ENCODE measurements at places on chromosomes 12 and 14.

GRCh38 chr12:32559434-32559833 lies 119.7 kb upstream of the DNM1L start:
- DNase-seq = no peak

DNA sequence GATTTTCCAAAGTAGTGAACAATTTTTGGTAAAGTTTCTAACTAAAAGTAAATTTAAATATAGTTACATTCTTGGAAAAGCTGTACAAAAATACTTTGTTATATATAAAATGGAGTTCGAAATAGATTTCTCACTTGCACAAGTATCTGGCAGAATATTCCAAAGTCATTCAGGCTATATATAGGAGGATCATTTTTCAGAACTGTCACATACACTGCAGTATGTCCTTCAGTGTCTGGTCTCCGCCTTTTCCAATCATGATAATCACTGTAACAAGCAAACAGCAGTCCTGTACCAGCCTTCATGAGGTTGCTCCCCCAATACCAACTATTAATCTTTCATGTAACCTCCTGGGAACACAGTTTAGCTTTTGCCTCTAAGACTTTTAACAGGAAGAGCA lies 18.6 kb downstream of the TBK1 start:
- no peak for DNase-seq

GRCh38 chr12:123056053-123056452 lies 75.6 kb downstream of the ARL6IP4 start:
- no peak for DNase-seq

DNA sequence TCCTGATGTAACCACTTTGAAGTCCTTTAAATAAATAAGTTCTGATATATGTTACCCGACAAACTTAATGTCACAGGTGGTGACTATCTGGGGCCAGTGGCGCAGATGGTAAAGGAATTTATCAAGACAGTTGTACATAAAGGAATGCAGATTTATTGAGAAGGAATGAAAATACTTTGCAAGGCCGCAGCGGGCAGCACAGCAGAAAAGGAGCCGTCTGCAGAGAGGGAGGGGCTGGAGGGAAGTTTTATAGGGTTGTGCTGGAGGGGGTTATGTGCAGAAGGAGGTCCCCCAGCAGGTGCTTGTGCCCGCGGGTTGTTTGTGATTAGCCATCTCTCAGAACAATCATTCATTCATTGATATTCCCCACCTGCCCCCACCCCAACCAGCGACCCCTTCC lies 17.4 kb downstream of the GPRC5D start:
- DNase-seq = no peak

DNA sequence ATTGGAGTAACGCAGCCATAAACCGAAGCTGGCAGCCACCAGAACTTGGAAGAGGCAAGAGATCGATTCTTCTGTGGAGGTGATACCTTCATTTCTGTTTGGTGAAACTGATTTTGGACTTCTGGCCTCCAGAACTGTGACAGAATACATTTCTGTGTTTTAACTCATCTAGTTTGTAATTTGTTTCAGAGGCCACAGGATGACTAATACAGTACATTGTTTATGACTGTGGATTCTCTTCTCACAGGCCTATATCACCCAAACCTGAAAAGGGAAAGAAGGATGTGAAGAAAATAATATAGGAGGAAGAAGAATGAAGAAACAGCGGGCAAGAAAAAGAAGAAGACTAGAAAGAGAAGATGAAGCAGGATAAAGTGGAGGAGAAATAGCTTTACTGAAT lies 263.8 kb upstream of the DIO2 start:
- DNase-seq = no peak

GRCh38 chr14:54490445-54491175 lies 1.8 kb upstream of the GMFB start:
- no peak for DNase-seq

DNA sequence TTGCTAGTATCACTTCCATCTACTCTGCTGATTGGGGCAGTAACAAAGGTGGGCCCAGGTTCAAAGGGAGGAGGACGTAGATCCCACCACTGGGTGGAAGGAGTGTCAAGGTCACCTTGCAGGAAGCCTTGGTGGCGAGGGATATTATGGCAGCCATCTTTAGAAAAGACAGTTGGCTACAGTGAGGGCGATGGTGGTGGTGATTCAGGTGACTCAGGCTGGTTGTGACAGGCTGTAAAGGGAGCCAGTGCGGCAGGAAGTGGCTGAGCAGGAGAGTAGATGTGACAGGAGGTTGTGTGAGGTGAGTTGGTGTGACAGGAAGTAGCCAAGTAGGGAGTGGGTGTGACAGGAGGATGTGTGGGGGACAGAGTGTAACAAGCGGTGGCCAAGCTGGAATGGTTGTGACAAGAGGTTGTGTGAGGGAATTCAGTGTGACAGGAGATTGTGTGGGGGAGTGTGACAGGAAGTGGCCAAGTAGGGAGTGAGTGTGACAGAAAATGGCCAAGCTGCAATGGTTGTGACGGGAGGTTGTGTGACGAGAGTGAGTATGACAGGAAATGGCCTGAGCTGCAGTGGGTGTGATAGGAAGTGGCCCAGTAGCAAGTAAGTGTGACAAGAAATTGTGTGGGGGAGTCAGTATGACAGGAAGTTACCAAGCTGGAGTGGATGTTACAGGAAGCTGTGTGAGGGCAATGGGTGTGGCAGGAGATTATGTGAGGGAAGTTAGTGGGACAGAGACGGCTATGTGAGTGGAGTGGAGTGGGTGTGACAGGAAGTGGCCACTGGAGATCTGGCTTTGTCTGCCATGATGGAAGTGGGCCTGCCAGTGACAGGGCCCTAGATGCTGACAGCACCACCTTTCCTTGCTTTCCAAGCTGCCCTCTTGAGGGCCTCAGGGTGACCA lies 136.5 kb upstream of the MYL2 start:
- peak; percentile 75 for DNase-seq

DNA sequence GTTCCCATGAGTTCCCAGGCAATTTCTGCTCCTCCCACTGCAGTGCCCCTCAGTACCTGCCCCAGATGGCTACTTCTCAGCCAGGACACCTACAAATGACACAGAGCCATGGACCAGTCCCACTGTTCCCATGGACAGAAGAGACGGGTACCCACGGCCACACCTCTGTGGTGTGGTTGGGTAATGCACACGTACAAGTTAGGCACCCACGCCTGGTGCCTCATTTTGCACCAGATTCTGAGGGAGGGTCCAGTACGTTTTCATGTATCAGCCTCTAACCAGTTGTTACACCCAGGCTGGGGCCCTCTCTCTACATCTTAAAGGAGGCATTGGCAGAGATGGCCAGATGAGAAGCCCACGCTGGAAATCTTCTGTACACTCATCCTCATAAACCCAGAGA lies 114.0 kb downstream of the DICER1 start:
- no peak for DNase-seq

DNA sequence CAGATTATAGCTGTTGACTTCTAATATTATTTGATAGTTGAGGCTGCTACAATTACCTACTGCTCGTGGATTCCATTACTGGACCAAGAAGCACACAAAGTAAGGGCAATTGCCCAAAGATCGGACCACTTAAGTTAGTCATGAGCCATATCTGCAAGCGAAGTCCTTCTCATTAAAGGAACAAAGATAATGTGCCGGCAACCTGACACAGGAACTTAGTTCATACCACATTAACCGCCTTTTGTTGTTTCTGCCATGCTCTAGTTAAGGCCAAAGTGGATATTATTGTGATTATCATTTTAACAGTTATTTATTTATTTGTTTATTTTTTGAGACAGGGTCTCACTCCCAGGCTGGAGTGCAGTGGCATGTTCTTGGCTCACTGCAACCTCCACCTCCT lies 38.1 kb upstream of the TMED10 start:
- DNase-seq = no peak

DNA sequence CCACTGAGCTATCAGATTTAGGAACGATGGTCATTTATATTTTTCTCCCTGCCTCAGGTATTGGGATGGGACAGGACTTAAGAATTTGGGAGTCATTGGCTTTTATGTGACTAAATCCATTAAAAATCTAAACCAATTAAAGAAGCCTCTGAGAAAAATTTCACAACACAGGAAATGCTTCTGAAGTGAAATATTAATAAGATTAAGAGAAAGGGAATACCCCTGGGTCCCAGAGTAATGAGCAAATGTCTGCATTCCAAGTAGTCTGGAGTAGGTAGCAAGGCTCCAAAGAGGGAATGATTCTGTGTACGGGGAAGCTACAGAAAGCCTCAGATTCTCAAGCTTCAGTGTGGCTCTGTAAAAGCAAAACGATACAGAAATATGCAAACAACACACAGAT lies 707 bp upstream of the MED6 start:
- DNase-seq = no peak

DNA sequence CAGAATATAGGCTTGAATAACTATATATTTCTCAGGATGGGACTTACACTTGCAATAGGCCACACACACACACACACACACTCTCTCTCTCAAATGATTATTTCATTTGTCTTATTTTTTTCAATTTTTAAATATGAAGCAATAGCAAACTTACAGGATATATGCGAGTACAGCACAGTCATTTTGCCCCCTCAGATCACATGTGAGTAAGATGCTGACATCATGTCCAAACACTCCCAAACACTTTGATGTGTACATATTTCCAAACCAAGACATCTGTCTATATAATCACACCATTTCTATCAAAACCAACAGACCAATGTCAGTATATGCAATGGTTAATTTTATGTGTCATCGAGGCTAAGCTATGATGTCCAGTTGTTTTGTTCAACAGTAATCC lies 1535.9 kb upstream of the FLRT2 start:
- no peak for DNase-seq

DNA sequence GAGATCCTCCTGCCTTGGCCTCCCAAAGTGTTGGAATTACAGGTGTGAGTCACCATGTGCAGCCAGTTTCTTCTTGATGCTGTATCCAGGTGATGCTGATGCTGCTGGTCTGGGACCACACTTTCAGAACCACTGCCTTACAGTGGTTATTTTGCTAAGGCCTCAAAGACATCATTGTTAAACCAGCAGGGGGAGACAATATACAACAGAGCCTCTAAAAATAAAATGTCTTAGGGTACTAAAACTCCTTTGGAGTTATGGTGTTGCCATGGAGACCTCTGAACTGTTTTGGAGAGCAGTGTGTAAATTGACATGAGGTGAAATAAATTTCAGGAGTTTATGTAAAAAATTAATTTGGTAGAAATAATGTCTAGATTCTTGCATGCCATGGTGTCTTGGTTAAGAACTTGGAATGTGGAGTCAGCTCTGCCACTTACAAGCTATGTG lies 1.1 kb upstream of the ARG2 start:
- DNase-seq = peak; percentile 73

- DNase-seq = peak; percentile 75
Observed at GRCh38 chr12:2691345-2692071, 103.3 kb upstream of the FKBP4 start.

GRCh38 chr12:46674800-46675199 lies 151.0 kb downstream of the SLC38A4 start:
- no peak for DNase-seq

DNA sequence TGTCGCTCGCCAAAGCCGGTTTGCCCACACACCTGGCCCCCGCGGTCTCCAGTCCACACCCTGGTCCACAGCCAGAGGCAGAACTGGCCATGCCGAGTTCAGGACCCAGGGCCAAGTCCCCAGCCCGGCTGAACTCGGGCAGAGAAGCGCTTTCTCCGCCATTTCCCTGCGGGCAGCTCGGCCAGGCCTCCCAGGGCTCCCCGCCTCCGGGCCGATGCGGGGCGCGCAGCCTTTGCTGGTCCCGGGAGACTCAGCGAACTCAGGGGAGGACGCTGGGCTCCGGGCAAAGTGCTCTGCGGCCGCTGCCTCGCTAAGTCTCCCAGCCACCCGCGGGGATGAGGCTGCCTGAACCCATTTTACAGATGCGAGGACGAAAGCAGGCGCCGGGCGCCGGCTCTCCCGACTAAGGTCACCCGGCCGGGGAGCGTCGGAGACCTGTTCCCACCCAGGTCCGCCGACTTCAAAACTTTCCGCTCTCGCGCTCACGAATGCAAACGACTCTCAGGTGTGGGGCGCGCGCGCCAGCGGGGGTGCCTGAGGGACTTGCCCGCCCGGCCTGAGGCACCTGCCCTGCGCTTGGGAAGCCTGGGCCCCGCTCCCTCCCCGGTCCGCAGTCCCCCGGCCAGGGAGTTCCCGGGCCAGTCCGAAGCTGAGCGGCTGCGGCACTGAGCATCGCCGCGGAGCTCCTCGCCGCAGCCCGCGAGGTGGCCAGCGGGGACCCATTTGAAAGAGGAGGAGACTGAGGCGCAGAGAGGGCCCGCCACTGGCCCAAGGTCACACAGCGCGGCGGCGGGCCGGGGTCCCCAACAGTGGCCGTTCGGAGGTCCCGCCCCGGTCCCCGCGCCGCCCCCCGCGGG lies 627 bp downstream of the TESC start:
- peak; percentile 55 for DNase-seq

All from activated CD4-positive, alpha-beta T cell treated with anti-CD3 and anti-CD28 coated beads, Interleukin-2, Interleukin-6, amounts not matched to agents 100 ng/mL and 50 ng/mL, durations not matched to agents 16 hours and 8 hours (primary cell).